Mesangial cell (primary cell): ENCODE measurements at places on chromosomes 7 and 10. TPM values are rescaled to one million over a fixed set of nuclear protein-coding genes. Genes with fewer than 3 reads are reported as not detected.

The TRIM56 gene
- 9.0 and 16.1 TPM in 2 replicates for total RNA-seq

The HKDC1 gene
- total RNA-seq, result 25.1 and 53.5 TPM in 2 replicates

The CPED1 gene
- 2.0 and 6.8 TPM in 2 replicates for total RNA-seq

The LGI1 gene
- total RNA-seq, result not detected in 2 replicates

The ELOVL3 gene
- total RNA-seq, result under 0.01 and 0.33 TPM in 2 replicates

The CPN1 gene
- total RNA-seq, result not detected in 2 replicates

The TMEM213 gene
- total RNA-seq, result not detected in 2 replicates

The AFAP1L2 gene
- 14.5 and 15.5 TPM in 2 replicates for total RNA-seq

The CASD1 gene
- total RNA-seq, result 6.4 and 8.6 TPM in 2 replicates

The CACNB2 gene
- total RNA-seq, result not detected in 2 replicates

The SPDYE6 gene
- total RNA-seq, result not detected in 2 replicates

The NDUFB8 gene
- total RNA-seq, result 222 TPM in 2 replicates

The INHBA gene
- 22.3 and 34.5 TPM in 2 replicates for total RNA-seq

The CROT gene
- total RNA-seq, result 2.0 and 4.4 TPM in 2 replicates

The SFTPA1 gene
- not detected in 2 replicates for total RNA-seq

The RPEL1 gene
- total RNA-seq, result not detected in 2 replicates

The MRPL32 gene
- total RNA-seq, result 47.5 and 52.8 TPM in 2 replicates
